GM18507 (cell line): ENCODE measurements at places on chromosomes 1 and 21.

- no peak for DNase-seq
Observed at GRCh38 chr1:233587958-233588799, 25.7 kb upstream of the KCNK1 start.

- no peak for DNase-seq
Observed at GRCh38 chr1:44613941-44614340, 60.3 kb downstream of the TMEM53 start.

DNA sequence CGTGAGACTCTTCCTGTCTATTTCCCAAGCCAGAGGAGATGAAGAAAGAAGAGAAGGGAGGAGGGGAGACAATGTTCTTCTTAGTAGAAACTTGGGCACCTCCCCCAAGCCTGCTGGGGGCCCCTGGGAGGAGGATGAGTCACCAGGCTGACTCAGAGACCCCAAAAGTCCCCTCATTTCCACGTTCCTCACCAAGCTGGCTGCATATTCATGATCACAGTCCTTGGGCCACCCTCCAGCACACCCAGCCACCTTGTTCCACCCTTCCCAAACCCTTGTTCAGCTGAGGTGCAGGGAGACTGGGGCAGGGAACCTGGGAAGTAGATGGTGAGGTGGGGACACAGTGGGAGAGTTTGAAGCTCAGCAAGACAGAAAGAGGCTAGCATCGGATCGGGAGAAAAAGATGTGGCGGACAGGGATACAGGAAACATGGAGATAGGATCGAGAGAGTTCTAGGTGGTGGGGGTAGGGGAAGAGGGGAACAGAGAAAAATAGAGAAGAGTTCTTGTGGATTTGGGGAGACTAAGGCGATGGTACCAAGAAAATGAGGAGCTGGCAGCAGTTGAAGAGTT is 712 bp downstream of the RAB13 start:
- DNase-seq = no peak

DNA sequence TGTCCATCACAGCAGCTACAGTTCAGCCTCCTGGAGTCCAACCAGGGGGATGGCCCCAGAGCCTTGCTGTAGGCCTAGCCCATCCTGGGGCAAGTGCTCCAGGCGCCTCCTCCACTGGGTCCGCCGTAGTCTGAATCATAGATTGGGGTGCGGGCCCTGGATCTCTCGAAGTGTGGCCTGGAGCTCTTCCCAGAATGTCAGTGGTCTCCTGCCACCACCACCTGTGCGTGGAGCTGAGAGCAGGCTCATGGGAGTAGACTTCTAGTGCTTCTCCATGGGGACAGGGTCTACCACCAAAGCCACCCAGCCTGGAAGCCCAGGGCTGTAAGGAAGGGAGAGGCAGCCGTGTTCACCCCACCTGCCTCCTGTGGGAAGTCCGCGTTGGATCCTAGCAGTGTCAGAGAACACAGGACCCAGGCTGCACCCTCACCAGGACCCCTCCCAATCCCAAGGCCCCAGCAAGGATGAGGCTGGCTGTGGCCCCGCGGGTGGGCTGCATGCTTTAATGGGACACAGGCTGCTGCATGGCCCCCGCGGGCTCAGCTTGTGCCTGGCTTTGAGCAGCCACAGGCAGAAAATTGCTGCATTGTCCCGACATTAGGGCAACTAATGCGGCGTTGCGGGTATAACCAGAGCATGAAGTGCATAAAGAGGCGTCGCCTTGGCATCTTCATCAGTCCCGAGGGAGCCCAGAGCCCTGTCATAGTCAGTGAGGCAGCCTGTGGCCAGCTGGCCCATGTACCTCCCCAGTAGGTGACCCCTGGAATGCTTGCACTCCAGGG is 735 bp upstream of the HES3 start:
- no peak for DNase-seq

- DNase-seq = no peak
Observed at GRCh38 chr1:56696663-56697062, 51.5 kb downstream of the PRKAA2 start.

DNA sequence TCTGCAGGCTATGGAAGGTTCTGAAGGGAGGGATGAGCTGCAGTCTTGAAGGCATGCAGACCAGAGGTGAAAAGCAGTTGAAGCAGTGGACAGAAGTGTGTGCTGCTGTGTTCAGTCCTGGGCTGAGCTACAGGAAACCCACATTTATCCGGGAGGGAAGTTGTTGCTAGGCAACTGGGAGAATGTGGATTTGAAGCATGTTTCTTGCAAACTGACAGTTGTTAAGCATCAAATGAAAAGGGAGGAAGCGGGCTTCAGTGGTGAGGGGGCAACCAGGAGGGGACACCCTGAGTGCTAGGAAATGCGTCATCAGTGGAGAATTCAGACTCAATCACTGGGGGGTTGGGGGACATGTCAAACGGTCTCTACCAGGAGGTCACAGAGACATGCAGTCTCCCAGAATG is 28.7 kb downstream of the ABCA4 start:
- no peak for DNase-seq

- DNase-seq = no peak
Observed at GRCh38 chr1:63867429-63868176, 93.8 kb downstream of the ROR1 start.

DNA sequence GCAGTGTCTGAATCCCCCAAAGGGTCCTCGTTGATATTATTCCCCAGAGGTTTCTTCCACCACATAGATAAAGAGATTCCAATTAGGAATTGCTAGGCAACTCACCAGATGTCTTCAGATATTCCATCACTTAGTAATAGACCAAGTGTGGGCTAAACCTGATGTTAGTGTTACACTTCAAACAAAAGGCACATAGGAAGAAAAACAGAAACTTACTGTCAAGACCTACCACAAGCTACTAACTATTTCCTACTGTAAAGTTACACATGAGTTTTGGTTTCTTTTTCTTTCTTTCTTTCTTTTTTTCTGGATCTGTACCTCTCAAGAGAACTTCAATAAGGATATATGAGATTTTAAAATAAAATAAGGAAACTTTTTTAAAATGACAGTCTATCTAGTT is 879.1 kb upstream of the NEGR1 start:
- DNase-seq = no peak

DNA sequence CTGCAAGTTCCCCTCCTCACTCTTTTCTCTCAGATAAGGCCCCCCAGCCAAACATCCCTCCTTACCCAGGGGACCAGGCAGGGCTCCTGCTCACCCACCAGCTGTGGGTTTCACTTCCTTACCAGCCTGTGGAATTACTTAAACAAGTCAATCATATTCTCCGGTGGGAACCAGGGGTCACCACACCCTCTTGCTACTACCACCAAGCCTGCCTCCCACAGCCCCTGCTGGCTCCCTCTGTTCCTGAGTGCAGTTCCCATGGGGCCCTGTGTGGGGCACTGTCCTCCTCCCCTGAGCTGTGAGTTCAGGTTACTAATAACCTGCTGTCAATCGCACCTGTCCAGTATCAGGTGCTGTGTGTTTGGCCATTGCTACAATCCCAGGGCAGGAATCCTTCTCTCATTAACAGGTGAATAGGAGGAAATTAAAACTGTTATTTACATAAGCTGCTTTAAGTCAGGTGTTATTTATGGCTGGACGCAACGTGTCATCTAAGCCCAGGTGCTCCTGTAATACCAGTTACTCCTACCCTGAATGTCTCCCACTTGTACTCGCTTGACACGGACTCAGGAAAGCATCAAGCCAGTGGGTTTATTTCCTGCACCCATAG is 53.1 kb upstream of the LBR start:
- peak; percentile 29 for DNase-seq

DNA sequence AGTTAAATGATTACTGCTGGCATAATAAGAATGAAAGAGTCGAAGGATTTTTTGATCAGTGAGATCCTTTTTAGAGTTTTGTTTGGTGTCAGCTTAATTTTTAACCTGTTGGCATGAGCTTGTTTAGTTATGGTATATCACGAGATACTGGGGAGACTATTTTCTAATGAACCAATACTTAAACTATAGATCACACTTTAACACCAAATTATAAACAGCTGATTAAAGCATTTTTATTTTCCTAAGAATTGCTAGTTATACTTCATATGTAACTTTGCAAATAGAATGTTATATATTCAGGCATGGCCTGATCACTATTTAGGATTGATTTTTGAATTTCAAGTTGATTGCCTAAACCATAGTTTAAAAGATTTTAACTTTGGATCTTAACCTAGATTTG is 6.0 kb downstream of the DDX20 start:
- no peak for DNase-seq

DNA sequence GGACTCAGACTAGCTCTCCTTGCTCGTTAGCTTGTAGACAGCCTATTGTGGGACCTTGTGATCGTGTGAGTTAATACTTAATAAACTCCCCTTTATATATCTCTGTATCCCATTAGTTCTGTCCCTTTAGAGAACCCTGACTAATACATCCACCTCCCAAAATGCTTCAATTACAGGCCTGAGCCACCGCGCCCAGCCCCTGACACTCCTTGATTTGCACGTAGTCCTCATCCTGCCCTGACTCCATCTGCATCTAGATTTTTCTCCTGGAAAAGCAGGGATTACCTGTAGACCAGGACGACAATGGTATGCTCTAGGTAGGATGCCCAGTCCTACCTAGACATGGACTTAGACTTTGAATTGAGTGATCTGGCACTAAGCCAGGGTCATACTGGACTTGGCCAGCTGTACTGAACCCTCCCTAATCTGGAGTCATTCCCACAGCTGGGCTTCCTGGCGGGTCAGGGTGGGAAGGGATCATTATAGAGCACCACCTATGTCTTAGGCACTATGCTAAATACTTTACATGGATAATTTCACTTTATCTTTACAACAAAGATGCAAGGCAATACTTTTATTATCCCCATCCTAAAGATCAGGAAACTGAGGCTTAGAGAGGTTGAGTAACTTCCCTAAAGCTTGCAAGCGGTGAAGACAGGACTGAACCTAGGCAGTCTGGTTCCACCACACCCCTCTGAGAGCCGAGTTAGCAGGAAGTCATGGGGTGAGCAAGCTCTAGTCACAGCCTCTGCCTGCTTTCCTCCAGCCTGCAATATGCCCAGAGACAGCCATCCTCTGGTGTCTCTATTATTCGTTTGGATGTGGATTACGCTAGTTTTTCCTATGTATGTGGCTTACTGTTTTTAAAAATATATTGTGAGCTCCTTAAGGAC is 89.4 kb downstream of the DTL start:
- DNase-seq = no peak

- no peak for DNase-seq
Observed at GRCh38 chr1:82762829-82763532, 962.2 kb downstream of the ADGRL2 start.

GRCh38 chr1:31812158-31812829 is 3.5 kb downstream of the SPOCD1 start:
- DNase-seq = no peak

- no peak for DNase-seq
Observed at GRCh38 chr1:94634977-94635416, 93.4 kb upstream of the F3 start.

- no peak for DNase-seq
Observed at GRCh38 chr1:32082022-32082421, 9.3 kb downstream of the TMEM39B start.

GRCh38 chr21:33020558-33021100 is 5.1 kb upstream of the OLIG2 start:
- DNase-seq = no peak

- no peak for DNase-seq
Observed at GRCh38 chr1:243723050-243723449, 127.0 kb downstream of the AKT3 start.

GRCh38 chr1:65387821-65388220 is 32.6 kb upstream of the LEPR start:
- no peak for DNase-seq

DNA sequence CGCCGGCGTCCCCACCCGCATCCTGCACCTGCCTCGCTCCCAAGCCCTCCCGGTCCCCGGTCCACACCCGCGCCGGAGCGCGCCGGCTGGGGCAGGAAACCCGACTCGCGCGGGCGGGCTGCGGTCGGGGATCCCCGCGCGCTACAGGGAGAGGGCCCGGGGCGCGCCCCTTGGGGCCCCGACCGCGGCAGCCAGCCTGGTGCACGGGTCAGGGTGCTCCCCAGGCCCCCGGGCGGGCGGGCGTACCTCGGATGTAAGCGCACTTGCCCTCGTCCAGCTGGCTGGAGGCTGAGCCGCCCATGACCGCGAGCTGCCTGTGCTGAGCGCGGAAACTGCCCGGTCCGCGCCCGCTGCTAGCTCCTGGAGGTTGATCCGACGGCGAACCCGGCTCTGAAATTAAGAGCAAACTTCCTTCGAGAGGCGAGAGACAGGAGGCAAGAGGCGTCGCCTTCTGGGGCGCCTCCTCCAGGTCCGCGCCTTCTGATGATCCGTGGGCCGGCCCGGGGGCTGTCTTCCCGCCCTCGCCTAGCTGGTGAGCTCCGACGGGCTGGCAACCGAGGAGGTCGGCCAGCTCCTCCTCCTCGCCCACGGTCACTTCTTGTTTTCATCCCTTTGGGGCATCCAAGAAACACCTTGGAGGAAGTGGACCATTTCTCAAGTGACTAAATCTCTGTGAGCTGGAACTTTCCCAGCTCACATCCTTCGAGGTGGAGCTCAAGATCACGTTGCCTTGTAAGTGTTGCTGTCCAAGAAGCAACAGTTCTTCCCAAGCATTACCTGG is at the start of gene NIBAN1:
TSS of gene NIBAN1 (minus strand) at position 453 of the 781 bp plus-strand sequence. CDS start at position 301, 152 bp downstream.
- DNase-seq = peak; percentile 28

DNA sequence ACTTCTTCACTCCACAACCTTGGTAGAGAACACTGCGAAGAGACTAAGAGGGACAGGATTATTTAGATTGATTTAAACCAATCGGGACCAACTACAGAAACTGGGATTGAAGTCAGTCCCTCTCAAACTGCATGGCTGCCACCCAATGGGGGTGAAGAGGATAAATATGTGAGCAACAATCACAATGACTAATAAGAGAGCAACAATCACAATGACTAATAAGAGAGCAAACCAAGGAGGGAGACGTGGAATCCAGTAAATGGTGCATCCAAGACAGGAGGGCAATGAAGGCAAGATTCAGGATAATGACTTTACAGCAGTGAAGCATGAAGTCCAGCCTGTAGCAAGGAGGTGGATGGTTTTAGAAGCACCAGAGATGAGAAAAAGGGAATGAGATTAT is 322.8 kb downstream of the TTLL7 start:
- DNase-seq = no peak

DNA sequence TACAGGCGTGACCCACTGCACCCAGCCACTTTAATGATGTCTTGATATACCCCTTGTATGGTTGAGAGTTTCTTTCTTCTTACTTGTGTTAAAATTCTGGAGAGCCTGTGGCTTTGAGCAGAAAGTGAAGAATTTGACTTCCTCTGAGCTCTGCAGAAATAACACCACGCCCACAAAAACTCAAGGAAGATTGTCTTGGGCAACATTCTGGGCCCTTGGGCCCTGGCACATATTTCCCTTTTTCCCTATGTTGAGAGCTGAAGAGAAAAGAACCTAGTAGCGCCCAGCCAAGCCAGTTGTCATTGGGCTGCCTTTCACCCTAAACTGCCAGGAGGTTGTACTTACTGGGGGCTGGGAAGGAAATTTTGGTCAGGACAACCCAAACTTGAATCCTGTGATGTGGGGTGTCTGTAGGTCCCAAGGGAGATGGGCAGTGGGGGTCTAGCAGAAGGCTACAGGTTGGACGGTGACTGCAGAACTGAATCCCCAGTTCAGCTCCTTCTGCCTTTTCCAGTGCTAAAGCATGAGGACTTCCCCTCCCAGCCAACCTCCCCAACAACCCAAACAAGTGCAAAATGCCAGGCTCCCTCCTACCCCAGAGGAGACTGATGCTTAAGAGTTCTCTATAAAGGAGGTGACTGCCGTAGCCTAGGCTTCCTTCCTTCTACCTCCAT is 11.7 kb upstream of the SNAPIN start:
- no peak for DNase-seq

- no peak for DNase-seq
Observed at GRCh38 chr1:176826265-176826664, 338.2 kb downstream of the ASTN1 start.
